ENCODE measurements at places on chromosomes 4 and X.

GRCh38 chr4:136741468-136741867, 790.8 kb downstream of the PCDH18 start:
- no peak for DNase-seq

DNA sequence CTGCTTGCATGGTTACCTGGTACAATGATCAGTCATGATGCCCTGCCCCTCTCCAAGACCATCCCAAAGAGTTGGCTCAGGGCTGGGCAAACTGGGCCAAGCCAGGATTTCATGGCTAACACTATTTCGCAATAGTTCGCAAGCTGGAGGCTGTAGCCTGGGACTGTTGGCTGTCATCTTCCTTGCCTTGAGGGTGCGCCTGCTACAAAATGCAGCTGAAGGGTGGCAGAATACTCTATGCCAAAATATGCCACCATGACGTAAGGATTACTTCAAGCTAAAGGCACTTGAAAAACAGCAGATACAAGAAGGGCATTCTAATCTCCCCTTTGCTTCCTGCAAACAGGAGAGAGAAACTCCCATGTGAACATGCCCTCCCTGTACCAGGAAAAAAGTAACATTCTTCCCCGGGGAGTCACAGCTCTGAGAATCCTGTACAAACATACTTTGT, 21.0 kb downstream of the SAT1 start:
- DNase-seq: no peak

DNA sequence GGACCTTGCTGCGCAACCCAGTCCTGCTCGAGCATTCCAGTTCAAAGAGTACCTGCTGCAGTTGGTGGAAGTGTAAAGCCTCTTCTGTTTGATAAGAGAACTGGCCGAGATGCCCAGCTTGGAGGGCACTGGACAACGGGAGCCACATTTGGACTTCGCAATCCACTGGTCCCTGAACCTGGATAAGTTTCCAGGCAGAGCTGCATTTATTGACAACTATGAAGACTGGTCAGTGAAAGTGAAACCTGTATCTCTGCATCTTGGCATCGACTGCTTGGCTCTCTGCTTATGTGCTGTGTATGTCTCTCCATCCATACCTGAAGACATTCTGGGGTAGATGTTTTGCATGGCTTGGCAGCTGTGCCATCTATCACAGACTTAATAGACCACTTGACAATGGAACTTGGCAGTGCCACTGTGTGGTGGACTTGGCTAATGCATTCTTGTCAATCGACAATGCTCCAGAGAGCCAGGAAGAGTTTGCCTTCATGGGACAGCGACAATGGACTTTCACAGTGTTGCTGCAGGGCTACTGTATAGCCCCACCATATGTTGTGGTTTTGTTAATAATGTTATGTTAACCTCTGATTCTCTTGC, 43.5 kb upstream of the ZBTB33 start:
- DNase-seq: no peak

- no peak for DNase-seq
Observed at GRCh38 chr4:38162240-38162784, 202.1 kb downstream of the PTTG2 start.

DNA sequence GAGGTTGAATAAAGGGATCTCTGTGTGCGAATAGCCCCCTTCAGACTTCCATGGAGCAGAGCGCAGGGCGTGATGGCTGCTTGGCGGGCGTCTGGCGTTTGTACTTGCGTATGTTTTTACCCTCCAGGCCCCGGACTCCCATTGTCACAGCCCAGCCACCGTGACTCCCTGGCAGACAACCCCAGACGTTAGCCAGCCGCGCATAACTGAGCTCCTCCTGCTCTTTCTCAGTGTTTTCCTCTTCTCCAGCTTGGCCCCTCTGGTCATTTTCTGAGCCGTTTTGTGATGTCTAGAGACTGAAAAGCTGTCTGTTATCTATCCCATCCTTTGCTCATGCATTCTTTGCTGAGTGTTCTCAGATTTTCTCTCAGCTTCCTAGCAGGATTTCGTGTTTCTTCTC, 54.3 kb downstream of the IGFBP7 start:
- DNase-seq: no peak

DNA sequence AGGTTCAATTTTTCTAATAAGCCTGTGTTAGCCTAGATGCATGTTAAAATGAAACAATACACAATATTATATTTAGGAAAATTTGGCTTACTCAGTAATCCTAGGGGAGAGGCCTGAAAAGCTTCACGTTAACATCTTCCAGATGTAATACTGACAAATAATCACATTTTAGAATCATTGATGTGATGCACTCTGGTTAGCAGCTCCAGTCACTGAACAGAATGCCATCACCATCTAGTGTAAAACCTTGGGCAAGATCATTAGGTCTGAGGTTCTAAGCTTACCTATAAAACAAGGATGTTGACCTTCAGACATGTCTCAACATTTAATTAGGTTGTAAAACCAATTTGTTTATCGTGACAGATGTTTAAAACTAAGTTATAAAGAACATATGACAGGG, 1704.8 kb downstream of the STIM2 start:
- DNase-seq: no peak

DNA sequence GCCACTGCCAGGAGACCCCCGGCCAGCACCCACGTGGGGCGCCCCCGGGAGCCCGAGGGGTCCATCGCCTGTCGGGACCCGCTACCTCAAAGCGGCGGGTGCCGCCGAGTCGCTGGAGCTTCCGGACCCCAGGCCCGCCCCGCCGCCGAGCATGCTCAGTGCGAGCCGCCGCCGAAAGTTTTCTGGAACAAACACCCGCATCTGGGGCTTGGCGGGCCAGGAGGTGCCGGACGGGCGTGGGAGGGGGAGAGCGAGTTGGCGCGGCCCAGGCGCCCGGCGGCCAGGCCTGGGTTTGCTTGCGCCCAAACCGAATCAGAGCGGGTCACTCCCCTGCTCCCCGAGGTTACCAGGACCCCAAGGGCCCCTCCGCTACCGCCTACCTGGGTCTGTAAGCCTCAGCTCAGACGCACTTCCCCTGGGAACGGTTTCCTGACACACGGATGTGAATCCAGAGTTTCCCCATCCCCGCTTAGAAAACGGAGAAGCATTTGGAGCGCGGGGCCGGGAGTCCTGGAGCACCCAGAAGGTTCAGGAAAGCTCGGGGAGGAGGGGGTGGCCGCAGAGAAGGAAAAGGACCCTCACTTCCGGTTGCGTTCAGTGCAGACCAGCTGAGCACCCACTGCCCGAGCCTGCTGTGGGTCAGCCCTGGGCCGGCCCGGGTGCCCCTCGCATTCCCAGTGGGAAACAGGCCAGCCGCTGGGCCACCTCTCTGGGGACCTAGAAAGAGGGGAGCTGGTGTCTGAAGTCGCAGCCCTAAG, at the start of gene EVC2:
Gene EVC2 (minus strand): TSS at position 111 of the 758 bp plus-strand sequence. CDS start 46 bp downstream, at position 65.
- peak; percentile 44 for DNase-seq

- no peak for DNase-seq
Observed at GRCh38 chr4:78347527-78347926, 204.0 kb upstream of the ANXA3 start.

GRCh38 chrX:108000751-108001150, 18.6 kb upstream of the TEX13B start:
- no peak for DNase-seq

DNA sequence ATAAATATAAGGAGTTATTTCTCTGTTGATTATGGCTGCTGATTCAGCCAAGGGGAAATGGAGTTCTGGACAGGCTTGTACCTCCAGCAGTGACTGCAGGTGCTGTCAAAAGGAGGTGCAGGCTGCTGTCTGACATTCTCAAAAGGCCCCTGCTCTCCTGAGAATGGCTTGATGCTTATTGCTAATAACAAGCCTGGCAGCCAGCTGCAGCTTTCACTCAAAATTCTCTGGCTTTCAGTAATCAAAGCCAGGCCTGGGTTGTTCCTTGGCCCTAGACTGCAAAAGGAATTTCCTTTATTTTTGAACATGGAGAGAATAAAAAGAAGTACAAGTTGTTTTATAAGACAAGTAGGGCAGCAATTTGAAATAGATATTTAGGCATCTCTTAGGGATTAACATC, 575.9 kb downstream of the MID1IP1 start:
- no peak for DNase-seq

- no peak for DNase-seq
Observed at GRCh38 chr4:185036019-185036418, 17.7 kb downstream of the HELT start.

- DNase-seq: no peak
Observed at GRCh38 chr4:102787944-102788343, 27.2 kb upstream of the MANBA start.

GRCh38 chr4:13441506-13441905, 42.6 kb downstream of the RAB28 start:
- DNase-seq: no peak

GRCh38 chrX:152850465-152850864, 19.6 kb downstream of the NSDHL start:
- no peak for DNase-seq

- DNase-seq: no peak
Observed at GRCh38 chr4:52368895-52369294, 290.2 kb downstream of the USP46 start.

- DNase-seq: no peak
Observed at GRCh38 chr4:105963461-105964400, 68.5 kb downstream of the NPNT start.

DNA sequence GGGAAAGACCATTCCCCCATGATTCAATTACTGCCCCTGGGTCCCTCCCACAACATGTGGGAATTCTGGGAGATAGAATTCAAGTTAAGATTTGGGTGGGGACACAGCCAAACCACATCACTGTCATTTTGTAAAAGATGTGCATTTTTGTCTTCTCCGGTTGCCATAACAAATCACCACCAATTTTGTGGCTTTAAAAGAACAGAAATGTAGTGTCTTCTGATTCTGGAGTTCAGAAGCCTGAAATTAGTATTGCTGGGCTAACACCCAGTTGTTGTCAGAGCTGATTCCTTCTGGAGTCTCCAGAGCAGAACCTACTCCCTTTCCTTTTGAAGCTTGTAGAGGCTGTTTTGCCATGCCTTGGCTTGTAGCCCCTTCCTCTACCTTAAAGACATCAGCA, 54.1 kb upstream of the DHRSX start:
- DNase-seq: no peak

GRCh38 chrX:130631011-130631410, 229.2 kb downstream of the RBMX2 start:
- DNase-seq: no peak

GRCh38 chr4:62835631-62836030, 1573.6 kb downstream of the TECRL start:
- no peak for DNase-seq

- no peak for DNase-seq
Observed at GRCh38 chr4:44535981-44536380, 87.4 kb upstream of the KCTD8 start.

DNA sequence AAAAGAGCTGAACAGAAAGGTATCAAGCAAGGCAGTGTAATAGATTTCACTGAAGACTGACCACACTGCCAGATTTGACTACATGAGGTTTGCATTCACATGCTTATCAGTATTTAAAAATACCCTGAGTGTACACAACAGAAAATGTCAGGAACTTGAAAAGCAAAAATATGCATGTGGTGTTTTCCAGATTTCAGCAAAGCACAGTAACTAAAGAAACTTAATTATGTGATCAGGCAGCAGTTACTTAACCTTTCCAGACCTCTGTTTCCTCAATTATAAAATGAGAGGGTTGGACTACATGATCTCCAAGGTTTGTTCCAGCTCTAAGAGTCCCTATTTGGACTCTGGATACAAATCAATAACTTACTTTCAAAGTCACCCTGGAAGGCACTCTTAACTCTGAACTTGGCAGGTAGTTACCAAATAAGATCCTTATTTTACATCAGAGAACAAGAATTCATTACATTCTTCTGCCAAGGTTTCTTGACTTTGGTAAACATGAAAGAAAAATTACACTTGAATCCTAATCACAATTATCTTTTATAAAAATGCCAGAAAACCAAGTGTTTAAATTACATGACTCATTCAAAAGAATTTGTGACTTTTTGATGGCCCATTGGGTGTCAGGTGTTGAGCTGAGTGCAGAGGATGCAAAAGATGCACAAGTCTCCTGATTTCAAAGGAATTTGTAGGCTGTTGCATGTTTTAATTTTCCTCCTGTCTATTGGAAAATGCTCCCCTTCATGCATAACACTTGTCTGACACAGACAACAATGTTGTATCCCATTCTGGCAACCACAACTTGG, 241.6 kb downstream of the MGST2 start:
- no peak for DNase-seq

DNA sequence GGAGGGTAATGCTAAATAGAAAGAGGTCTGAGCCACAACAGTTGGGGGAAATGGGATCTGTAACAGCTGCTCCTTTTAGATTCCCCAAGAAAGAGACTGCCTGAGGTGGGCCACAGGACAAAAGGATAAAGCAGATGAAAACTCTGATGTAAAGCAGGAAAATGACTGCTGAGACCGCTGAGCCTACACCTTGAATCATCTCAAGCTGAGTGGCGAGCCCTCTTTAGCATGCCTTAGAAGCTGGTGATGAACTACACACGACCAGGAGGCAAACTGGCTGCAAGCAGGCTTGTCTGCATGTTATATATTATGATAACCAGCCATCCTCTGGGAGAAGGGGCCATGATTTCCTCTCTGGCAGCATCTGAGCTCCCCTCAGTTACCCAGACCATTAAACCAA, 88.4 kb downstream of the TTC29 start:
- DNase-seq: no peak

All from CD4-positive, alpha-beta T cell treated with Interleukin-6 for 4 hours (primary cell).